Caudate nucleus (tissue), 63 donors: ENCODE measurements at places on chromosomes 12 and 14.

DNA sequence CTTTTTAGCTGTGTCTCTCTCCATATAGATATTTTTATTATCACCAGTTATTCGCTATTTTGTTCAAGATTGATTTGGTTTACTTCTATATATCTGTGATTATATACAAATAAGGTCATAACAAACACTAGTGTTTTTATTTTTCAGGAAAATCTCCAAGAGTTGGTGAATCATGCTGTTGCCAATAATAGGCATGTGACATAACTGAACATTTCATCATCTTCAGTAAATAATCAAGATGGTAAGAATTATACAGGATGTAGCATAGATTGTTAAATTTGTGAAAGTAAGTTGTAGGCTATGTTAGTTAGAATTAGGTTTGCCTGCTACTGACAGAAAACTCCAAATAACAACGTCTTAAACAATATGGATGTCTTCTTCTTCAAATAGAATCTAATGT, 240.9 kb upstream of the PDE3A start:
- DNase-seq, result no peak

DNA sequence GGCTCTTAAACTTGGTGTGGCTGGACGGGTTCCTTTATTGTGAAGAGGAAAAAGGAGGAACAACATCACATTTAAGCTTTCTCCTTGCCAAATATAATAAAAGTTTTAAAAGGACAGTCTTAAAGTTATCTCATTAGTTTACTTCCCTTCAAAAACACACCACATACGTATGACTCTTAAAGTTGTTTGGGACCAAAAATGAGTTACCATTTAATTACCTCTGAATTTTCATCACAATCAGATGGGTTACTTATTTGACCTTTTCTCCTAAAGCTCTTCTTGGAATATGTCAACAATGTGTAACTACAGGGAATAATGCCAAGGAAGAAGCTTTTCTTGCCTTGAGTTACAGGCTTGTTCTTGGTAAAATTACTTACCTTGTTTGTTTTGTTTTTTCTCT, 16.4 kb downstream of the RAB21 start:
- no peak for DNase-seq

GRCh38 chr14:22883173-22883976, at the start of gene REM2:
TSS of gene REM2 (plus strand) at chr14:22883222. CDS start at chr14:22883288, 66 bp downstream.
- DNase-seq, result peak; percentile 36

- no peak for DNase-seq
These were observed 456.9 kb upstream of the SYT1 start for GRCh38 chr12:78407722-78408121.

GRCh38 chr12:47801904-47802246, 17.8 kb downstream of the HDAC7 start:
- no peak for DNase-seq

DNA sequence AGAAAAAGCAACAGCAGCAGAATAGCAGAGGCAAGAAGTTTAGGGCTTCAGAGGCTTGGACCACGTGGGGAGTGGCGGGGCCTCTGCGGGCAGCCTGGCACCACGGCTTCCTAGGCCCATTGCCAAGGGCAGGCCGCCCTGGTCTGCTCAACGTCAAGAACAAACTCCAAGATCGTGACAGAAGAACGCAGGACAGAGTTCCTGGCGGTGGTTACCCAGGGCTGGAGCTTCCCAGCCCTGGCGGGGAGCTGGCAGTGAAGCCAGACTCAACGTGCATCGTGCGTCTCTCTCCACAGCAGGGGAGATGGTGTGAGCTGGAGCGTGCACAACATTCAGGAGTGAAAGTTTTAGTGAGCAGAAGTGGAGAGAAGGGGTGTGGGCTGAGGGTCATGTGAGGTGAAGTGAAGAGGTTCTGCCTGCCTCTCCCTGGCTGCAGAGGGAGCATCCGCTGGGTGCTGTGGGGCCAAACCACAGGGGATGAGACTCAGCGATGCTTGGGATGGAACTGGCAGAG, 13.9 kb upstream of the CACNA2D4 start:
- peak; percentile 26 for DNase-seq

DNA sequence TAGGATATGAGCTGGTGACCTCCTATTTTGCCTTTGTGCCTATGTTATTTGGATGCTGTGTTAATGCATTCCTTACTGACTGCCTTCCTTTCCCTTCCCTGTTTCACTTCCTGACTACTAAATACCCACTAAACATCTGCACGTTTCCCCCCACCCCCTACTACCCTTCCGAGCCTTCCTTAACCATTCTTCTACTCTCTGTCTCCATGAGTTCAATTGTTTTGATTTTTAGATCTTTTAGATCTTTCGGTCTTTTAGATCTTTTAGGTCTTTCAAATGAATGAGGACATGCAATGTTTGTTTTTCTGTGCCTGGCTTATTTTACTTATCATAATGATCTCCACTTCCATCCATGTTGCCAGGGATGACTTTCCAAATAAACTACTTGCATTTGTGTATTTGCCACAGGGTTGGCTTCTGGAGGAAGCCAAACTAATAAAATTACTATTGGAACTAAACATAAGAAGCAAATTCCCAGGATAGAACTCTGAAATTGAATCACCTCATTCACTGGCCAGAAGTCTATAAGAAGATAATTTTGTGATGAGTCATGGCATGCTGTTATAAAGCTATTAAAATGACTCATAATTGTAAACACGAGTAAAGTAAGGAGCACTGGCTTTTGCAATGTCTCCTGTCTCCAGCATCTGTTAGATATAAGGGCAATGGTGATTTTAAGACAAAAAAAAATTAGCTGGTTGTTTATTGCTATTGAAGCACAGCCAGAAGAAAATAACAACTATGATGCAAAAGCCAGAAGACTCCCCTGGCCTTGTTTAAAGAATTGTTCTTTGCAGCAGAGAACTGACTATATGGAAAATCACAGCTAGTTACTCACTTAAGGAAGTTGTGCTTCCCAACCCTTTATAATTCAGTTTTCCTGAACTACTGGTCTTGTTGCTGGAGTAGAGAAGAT, 586.3 kb downstream of the LRFN5 start:
- DNase-seq, result no peak

- DNase-seq, result no peak
These were observed 1.8 kb downstream of the DCN start for GRCh38 chr12:91180582-91181395.

DNA sequence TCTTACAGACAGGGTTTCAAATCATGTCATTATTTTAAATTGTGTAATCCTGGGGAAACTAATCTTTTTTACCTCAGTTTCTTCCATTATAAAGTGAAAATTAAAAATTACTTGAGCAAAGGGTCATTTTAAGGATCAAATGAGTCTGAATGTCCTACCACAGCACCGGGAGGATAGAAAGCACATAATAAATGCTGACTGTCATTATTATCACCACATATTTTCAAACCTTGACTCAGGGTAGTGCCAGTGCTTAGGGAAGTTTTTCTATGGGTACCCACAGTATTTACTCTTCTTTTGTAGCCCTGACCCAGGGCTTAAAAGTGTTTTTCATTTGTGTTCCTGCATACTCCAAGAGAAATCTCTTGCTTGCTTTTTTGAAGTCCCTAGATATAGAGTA, 60.5 kb downstream of the KCNMB4 start:
- DNase-seq, result no peak

- DNase-seq, result no peak
These were observed 21.3 kb upstream of the EIF2B2 start for GRCh38 chr14:74981462-74981782.

GRCh38 chr14:77018785-77019184, 9.7 kb downstream of the IRF2BPL start:
- DNase-seq, result no peak

- no peak for DNase-seq
These were observed 1490.8 kb upstream of the TMEM132C start for GRCh38 chr12:126776026-126776655.

DNA sequence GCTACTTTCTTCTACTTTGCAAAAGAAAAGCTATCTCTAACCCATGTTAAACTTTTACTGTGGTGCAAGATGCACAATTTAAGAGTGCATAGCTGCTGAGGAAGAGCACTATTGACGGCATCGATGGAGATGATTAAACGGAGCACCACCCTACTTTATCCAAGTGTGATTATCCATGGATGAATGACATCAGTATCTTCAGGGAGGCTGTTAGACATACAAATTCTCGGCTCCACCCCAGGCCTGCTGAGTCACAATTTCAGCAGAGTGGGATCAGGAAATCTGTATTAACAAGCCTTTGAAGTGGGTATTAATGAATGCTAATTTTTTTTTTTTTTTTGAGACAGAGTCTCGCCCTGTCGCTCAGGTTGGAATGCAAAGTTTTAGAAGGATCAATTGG, 16.2 kb downstream of the SLC2A14 start:
- peak; percentile 13 for DNase-seq

DNA sequence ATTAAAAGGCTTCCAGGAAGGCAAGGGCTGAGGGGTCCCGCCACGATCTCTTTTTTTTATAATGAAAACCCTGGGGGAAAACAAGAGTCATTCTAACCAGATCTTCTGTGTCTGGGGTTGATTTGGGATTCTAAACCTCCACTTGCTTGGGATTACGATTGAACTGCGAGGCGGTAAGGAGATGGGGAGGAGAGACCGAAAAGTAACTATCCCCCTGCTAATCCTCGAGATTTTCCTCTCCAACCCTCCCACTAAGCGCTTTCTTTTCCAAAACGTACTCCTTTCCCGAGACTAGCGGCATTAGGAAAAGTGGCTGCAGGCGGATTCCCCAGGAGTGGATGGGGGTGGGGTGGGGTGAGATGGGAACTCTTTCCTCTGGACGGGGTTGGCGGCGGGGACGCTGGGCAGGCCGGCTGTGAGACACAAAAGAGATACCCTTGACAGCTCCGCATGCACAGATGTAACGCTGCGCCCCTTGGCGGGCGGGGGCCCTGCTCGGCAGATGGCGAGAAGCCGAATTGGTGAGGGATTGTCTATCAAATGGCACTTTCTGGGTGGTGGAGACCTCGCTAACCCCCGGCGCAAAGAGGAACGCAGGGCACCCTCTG, 830 bp upstream of the SRRM4 start:
- no peak for DNase-seq

DNA sequence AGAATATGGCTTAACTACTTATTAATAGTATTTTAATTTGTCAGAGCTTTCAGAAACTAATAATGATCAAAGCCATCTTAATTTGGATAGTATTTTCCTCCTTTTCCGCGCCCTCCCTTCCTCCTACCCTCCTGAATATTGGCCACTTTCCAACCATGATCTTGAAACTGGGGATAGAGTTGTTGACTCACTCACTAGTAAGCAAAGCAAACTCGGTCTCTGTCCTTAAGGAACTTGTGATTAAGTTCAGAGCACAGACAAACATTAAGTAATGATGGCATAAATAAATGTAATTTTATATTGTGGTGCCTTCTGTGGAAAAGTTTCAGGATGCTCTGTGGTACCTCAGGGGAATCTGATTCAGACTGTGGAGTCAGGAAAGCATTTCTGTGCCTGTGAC, 75.7 kb downstream of the LRRK2 start:
- no peak for DNase-seq

- no peak for DNase-seq
These were observed 6.7 kb upstream of the HOXC6 start for GRCh38 chr12:54021432-54022013.

GRCh38 chr12:117047810-117048584, 51.2 kb downstream of the TESC start:
- DNase-seq, result no peak

DNA sequence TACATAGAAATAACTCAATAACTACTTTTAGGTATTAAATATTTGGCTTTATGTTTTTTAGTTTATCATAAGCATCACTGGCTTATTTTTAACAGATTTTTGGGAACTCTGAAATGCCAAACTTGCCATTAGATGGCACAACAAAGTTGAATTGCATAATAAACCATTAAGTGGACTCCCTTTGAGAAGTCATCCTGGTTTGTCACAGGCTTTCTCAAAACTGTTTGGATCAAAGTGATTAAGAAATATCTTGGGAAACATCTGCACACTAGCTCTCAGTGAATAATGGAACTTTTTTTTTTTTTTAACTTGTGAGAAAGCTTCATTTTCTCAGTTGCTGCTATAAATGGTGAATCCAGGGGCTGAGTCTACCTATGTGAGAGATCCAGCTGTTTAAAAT, 4.3 kb downstream of the SLC16A7 start:
- DNase-seq, result no peak

DNA sequence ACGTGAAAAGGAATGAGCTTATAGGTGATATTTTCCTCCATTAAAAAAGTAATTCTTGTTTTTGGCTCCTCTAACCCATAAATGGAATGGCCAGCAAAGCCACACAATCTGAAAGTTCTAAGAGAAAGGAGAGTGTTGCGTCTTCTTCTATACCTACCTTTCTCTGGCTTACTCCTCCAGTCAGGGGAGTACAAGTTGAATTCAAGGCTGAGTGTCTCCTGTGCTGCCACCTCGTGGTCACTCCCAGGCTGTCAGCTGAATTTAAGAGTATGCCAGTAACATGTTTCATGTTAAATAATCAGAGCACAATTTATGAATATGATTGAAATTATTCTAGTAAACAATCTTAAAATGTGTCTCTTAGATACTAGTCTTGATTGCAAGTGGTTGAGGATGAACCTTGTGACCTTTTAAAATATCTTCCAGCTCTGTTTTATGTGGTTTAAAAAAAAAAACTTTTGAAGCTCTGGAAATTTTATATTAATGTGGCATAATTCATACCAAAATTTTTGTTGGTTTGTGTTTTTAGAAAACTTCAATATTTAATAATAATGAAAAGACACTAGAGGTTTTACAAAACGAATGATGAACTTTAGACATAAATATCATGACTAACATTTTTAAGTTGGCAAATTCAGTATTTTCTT, 31.7 kb downstream of the PTHLH start:
- DNase-seq, result peak; percentile 4

DNA sequence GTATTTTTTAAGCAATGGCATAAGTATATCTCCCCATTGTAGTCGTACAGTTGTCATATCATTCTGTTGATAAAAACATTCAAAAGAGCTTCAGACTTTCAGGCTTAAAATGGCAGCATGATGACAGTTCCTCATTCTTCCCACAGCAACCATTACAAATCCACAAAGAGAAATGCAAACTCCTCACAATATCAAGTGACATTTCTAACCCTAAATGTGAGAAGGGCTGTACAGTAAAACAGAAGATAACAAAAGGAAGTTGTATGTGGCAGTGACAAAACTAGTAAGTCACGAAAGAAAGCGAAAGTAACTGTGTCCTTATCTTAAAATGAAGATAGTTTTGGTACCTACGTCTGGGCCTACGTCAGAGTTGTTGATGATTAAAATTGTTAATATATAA, 46.7 kb downstream of the GXYLT1 start:
- no peak for DNase-seq

GRCh38 chr12:64452559-64453329, 824 bp downstream of the TBK1 start:
- DNase-seq, result no peak

DNA sequence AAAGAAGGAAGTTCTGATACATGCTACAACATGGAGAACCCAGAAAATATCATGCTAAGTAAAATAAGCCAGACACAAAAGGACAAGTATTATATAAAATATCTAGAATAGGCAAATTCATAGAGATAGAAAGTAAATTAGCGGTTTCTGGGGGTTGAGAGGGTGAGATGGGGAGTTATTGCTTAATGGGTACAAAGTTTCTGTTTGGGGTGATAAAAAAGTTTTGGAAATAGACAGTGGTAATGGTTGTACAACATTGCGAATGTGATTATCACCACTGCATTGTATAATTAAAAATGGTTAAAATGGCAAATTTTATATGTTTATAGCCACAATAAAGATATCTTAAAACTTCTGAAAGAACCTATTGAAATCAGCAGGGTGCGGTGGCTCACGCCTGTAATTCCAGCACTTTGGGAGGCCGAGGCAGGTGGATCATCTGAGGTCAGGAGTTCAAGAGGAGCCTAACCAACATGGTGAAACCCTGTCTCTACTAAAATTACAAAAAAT, 15.0 kb downstream of the ZBTB25 start:
- no peak for DNase-seq
